Amniotic stem cell (primary cell): ENCODE measurements at places on chromosomes 3 and 15.

- peak; percentile 75 for DNase-seq
Observed at GRCh38 chr3:124119056-124119716, 127.3 kb upstream of the ROPN1 start.

DNA sequence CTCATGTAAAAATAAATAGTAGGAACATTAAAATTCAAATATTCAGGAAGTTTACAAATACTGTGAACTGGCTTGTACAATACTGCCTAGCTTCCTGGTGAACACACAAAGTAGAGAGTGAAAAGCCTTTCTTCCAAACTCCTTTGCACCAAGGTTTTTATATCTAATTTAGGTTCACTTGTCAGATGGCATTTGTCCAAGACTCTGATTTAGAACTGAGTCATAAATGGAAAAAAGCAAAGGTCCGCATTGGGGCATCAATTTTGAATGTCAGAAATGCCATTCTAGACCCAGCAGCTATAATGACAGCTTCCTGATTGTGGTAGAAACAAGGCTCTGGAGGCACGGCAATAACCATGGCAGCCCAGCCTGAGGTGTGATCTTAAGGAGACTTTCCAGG lies 160.7 kb downstream of the PDE8A start:
- peak; percentile 21 for DNase-seq

DNA sequence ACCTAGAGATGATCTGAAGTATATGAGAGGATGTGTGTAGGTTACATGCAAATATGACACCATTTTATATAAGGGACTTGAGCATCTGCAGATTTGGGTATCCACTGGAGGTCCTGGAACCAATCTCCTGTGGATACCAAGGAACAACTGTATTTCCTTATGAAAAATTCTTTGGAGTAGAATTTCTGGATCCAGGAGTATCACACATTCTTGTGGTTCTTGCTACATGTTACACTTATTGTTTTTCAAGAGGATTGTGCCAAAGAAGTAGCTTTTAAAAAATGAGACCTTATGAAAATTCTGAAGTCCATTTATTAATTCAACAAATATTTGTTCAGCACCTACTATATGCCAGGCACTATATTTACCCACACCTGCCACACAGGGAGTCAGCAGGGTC lies 15.7 kb upstream of the TBC1D23 start:
- no peak for DNase-seq

DNA sequence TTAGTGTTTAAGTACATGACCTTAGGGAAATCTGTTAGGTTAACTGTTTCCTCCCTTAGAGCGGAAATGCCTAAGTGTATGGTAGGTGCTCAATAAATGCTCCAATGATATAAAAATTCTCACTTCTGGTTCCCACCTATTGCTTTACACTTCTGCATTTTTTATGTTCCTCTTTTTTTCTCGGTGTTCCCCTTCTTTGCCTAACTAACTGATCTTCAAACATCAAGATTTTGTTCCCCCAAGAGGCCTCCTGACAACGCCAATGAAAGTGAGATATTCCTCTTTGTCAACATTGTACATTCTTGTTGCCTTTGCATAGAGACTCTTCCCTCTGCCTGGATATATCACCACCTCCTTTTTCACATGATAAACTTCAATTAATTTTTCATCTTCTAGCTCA lies 17.4 kb downstream of the SLC35A5 start:
- DNase-seq, result no peak
